Activated CD4-positive, alpha-beta T cell treated with anti-CD3 and anti-CD28 coated beads, Interleukin-2, amount 10 ng/mL, durations not matched to agents 7 days and 5 days (primary cell): ENCODE measurements at places on chromosomes 16 and 17. TPM values are rescaled to one million over a fixed set of nuclear protein-coding genes. Genes with fewer than 3 reads are reported as not detected.

DLG4 gene
- total RNA-seq: 9.4 TPM

MPO gene
- not detected for total RNA-seq

EFCAB5 gene
- total RNA-seq: 1.6 TPM

CLEC18B gene
- 1.4 TPM for total RNA-seq

TBC1D3H gene
- total RNA-seq: not detected

ATP1B2 gene
- not detected for total RNA-seq

TPSG1 gene
- total RNA-seq: not detected

CACNG1 gene
- not detected for total RNA-seq

CTRB1 gene
- total RNA-seq: not detected

GRCh38 chr17:57666201-57666870, 78.8 kb downstream of the CCDC182 start:
- peak overlapping the region; percentile 25 for H3K27ac ChIP-seq
- H3K36me3 ChIP-seq: no peaks in the 10 kb centered on the region
- no peak overlapping the region for H3K4me3 ChIP-seq
- no peaks in the 10 kb centered on the region for H3K27me3 ChIP-seq

GRCh38 chr17:44155488-44155887, 13.8 kb downstream of the HROB start:
- H3K27me3 ChIP-seq: no peaks in the 10 kb centered on the region
- H3K4me3 ChIP-seq: no peak overlapping the region
- H3K27ac ChIP-seq: peak overlapping the region; percentile 19
- no peak for DNase-seq
- peaks cover 13% of the 10 kb centered on the region for H3K36me3 ChIP-seq

DNA sequence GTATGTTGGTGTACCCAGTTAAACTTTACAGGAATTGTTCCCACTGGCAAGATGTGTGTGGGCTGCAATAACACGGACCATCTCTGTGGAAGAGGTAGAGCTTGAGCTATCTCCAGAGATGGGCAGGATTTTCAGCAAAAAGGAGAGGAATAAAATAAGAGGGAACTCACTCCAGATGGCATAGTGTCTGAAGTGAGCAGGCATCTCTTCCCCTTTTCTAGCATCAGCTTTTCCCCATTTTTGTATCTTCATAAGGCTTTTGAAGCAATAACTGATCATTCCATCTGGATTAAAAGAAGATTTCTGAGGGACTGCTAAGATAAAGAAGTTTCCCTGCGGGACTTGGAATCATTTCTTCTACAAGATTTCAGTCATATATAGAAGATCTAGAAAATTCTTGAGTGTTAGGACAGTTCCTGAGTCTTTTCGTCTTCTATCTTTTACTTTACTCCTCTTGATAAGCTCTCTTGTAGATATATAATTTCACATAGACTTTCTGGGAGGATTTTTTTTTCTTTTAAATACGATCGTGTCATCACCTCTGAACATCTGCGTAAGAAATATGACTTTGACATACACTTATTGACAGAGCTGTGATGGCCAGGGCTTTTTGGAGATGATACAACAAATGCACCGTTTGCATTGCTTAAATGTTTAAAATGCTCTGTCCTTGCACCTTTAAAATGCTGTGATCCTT, 2.1 kb downstream of the CPD start:
- no peak for DNase-seq
- peaks cover 1% of the 10 kb centered on the region for H3K36me3 ChIP-seq
- peaks cover 55% of the 10 kb centered on the region for H3K4me1 ChIP-seq
- H3K4me3 ChIP-seq: peak overlapping the region; percentile 75
- H3K27ac ChIP-seq: no peak overlapping the region

GRCh38 chr17:2794111-2794803, 2.0 kb upstream of the RAP1GAP2 start:
- peaks cover 23% of the 10 kb centered on the region for H3K36me3 ChIP-seq
- peak overlapping the region; percentile 88 for H3K4me3 ChIP-seq
- peaks cover 22% of the 10 kb centered on the region for H3K27me3 ChIP-seq
- H3K27ac ChIP-seq: peak overlapping the region; percentile 80
- peak; percentile 53 for DNase-seq

GRCh38 chr16:66612422-66612821, 7.9 kb downstream of the CMTM3 start:
- peaks cover 38% of the 10 kb centered on the region for H3K36me3 ChIP-seq
- no peak overlapping the region for H3K4me3 ChIP-seq
- H3K27ac ChIP-seq: no peak overlapping the region
- no peak for DNase-seq
- no peaks in the 10 kb centered on the region for H3K27me3 ChIP-seq

DNA sequence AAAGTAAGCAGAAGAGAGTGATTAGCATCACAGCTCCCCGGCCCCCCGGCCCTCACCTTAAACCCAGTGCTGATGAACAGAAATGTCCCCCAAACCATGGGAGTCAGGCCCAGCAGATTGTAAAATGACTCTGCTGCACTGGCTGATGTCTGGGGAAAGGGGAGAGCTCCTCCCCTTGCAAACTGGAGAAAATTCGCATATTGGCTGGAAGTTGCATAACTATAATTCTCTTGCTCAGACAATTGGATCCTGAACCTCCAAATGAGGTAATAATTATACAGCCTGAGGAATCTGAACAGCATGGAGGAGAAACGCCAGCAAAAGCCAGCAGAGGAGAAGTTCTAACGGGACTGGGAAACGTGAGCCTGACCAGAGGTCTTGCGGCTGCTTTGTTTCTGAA, 109.7 kb downstream of the C16orf95 start:
- H3K4me1 ChIP-seq: no peaks in the 10 kb centered on the region
- H3K4me3 ChIP-seq: no peak overlapping the region
- no peaks in the 10 kb centered on the region for H3K36me3 ChIP-seq
- H3K27ac ChIP-seq: no peak overlapping the region
- DNase-seq: no peak

DNA sequence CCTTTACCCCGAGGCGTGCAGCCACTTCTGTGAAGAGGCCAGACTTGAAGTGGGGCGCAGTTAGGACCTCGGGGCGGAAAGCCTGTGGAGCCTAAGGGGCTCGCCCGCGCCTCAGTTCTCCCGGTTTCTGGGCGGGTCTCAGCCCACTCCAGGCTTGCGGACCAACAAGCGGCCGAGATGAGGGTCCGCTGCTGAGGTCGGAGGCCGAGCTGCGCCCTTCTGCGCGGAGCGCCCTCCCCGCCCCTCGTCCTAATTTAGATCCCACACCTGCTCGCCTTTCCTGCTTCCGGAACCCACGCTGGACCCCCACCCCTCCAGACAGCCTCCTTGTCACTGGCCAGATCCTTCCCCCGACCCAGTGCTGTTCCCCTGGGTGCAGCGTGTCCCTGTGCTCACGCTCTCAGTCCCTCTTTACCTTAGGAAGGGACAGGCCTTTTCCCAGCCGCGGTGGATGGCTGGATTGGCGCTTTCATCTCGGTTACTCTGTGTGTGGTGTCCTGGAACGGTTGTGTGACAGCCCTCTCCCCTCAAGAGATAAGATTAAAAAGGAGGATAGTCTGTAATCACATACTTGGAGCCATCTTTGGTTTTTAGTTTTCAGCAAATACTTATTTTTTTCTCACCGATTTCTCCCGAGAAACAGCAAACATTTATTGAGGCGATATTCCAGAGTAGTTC, 933 bp upstream of the ATXN7L3 start:
- DNase-seq: peak; percentile 25
- H3K36me3 ChIP-seq: peaks cover 25% of the 10 kb centered on the region
- H3K4me3 ChIP-seq: peak overlapping the region; percentile 83
- H3K4me1 ChIP-seq: peaks cover 59% of the 10 kb centered on the region
- H3K27ac ChIP-seq: peak overlapping the region; percentile 93

GRCh38 chr17:77746896-77747554, 211.5 kb upstream of the TNRC6C start:
- no peak overlapping the region for H3K4me3 ChIP-seq
- peaks cover 2% of the 10 kb centered on the region for H3K27me3 ChIP-seq
- DNase-seq: no peak
- no peaks in the 10 kb centered on the region for H3K4me1 ChIP-seq
- no peak overlapping the region for H3K27ac ChIP-seq
- no peaks in the 10 kb centered on the region for H3K36me3 ChIP-seq

GRCh38 chr16:89120281-89120680, 26.6 kb downstream of the ACSF3 start:
- no peaks in the 10 kb centered on the region for H3K27me3 ChIP-seq
- no peak overlapping the region for H3K4me3 ChIP-seq
- peaks cover 67% of the 10 kb centered on the region for H3K36me3 ChIP-seq
- DNase-seq: no peak

DNA sequence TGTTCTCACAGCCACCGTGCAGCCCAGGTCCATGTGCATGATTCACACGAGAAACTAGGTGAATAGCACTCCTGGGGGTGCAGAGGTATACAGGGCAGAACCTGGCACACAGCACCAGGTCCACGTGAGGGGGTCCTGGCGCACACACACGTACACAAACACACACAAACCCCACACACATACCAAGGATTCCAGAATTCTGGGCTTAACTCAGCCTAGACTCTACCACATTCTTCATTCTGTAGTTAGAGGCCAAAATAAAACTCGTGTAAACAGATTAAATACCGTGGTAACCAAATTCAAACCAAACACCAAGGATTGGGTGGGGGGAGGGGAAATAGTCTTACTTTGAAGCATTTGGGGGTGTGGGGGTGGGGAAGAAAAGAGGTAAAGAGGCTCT, 58.5 kb downstream of the XYLT1 start:
- H3K36me3 ChIP-seq: peaks cover 54% of the 10 kb centered on the region
- DNase-seq: no peak
- H3K27me3 ChIP-seq: no peaks in the 10 kb centered on the region
- H3K27ac ChIP-seq: no peak overlapping the region

GRCh38 chr17:44673893-44674292, 15.7 kb downstream of the CCDC43 start:
- peaks cover 6% of the 10 kb centered on the region for H3K36me3 ChIP-seq
- DNase-seq: no peak
- no peak overlapping the region for H3K27ac ChIP-seq
- H3K27me3 ChIP-seq: no peaks in the 10 kb centered on the region
- no peak overlapping the region for H3K4me3 ChIP-seq

- no peaks in the 10 kb centered on the region for H3K27me3 ChIP-seq
- DNase-seq: no peak
- H3K36me3 ChIP-seq: no peaks in the 10 kb centered on the region
Observed at GRCh38 chr17:54662978-54663876, 237.4 kb upstream of the TOM1L1 start.

DNA sequence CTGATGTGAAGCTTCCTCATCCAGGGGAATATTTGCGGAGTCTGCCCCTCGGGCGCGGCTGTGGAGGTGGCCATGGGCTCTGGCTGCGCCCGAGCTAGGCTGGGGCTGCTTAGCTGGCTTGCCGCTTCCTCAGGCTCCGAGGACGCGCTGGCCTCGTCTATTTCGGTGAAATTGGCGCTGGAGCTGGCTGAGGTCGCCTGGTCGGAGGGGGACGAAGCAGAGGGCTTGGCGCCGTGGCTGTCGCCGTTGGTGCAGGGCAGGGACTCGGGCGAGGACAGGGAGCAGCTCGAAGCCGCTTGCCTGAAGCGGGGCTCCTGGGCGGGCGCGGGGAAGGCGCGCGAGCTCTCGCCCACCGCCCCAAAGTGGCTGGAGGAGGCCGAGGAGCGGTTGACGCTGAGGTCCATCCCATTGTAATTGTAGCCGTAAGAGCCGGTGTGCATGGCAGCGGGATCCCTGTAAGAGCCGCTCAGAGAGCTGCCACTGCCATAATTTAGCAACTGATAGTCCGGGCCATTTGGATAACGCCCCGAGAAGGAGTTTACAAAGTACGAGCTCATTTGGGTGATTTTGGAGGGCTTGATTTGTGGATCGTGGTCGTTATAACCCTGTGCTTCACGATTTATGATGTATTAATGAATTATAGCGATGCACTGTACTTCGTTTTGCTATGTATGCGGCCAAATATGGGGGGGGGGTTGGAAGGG, at the start of gene HOXB5:
Gene HOXB5, minus strand, starts transcription at position 654 of the 704 bp plus-strand sequence. Its CDS starts 97 bp downstream, at position 557.
- peaks cover 91% of the 10 kb centered on the region for H3K27me3 ChIP-seq
- H3K36me3 ChIP-seq: peaks cover 5% of the 10 kb centered on the region
- no peak for DNase-seq
- H3K4me3 ChIP-seq: peak within 1 kb of the TSS; percentile 65
- H3K27ac ChIP-seq: peak within 1 kb of the TSS; percentile 31
- H3K4me1 ChIP-seq: peaks cover 56% of the 10 kb centered on the region

GRCh38 chr16:4389051-4389955, 17.7 kb downstream of the VASN start:
- DNase-seq: no peak
- no peak overlapping the region for H3K27ac ChIP-seq
- no peak overlapping the region for H3K4me3 ChIP-seq
- H3K36me3 ChIP-seq: peaks cover 17% of the 10 kb centered on the region
